ENCODE measurements at places on chromosomes 3 and 15.

DNA sequence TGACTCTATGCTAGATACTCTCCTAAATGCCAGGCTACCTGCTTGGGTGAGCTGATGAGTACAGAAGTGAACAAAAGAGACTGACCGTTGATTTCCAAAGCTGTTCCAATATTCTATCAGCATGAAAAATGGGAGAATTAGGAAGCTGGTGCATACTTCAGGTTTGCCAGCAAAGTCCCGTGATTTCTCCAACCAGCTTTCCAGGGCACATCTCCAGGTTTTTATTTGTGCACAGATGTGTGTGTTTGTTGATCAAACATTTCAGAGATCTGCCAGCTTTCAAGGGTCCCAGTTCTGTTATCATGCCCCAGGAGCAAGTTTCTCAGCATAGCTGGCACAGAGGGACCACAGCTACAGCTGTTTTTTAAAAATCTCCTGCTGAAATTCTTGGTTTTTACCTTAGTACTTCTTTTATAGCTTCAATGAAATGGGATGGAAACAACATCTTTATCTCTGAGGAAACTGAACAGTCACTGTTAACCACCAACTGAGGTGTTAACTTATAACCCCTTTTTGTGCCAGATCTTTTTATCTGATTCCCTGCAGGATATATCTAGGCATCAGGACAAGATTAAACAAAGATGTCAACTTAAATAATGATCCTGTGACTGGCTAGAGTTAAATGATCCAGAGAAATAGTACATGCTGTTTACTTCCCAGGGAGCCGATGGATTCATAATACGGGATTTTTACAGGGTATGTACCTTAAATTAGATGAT, 380.8 kb downstream of the GRM7 start:
- no peak for DNase-seq

- no peak for DNase-seq
Measured at GRCh38 chr15:41575282-41575681, 16.3 kb downstream of the TYRO3 start.

DNA sequence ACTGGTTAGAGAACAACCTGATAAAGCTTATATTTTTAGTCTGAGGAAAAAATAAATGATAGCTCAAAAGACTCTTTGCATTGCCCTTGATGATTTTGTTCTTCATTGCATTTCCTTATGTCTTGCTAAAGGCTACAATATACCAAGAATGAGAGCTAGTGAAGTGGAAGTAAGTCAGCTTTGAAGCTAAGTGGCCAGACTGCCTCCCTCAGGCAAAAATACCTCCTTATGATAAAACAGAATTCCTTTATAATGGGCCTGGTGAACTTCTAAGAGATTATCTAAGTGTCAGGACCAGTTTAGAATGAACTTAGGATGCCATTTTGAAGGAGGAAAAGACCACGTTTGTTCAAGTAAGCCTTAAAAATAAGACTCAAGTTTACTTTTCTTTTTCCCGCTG, 678.4 kb downstream of the ROBO2 start:
- no peak for DNase-seq

GRCh38 chr3:30236011-30236410, 370.4 kb upstream of the TGFBR2 start:
- no peak for DNase-seq

DNA sequence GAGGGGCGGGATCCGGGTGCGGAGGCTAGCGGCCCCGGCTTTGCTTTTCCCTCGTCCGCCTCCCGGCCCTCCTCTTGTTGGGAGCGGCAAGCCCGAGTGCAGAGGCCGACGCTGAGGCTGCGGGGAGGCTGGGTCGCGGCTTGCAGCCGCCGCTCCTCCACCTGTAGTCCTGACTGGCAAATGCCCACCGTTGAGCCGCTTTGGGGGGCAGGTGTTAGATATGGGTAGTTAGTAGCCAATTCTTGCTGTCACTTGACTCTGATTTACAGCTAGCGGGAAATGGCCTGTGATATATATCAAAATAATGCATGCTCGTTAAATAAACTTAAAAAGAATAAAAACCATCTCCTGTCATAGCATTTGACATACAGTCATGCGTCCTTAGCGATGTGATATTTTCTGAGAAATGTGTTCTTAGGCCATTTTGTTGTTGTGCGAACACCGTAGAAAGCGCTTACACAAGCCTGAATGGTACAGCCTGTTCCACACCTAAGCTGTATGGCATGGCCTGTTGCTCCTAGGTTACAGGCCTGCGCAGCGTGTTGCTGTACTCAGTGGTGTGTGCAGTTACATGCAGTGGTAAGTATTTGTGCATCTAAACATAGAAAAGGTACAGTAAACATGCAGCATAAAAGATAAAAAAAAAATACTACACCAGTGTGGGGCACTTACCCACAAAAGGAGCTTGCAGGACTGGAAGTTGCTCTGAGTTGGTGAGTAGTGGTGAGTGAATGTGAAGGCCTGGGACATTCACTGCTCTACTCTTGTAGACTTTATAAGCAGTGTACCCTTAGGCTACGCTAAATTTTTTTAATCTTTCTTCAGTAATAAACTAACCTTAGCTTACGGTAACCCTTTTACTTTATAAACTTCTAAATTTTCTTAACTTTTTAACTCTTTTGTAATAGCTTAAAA, 873 bp downstream of the CAPN7 start:
- DNase-seq = no peak

- no peak for DNase-seq
Measured at GRCh38 chr3:187360596-187360995, 7.6 kb upstream of the RTP4 start.

GRCh38 chr15:101539492-101539891, 50.0 kb upstream of the PCSK6 start:
- no peak for DNase-seq

DNA sequence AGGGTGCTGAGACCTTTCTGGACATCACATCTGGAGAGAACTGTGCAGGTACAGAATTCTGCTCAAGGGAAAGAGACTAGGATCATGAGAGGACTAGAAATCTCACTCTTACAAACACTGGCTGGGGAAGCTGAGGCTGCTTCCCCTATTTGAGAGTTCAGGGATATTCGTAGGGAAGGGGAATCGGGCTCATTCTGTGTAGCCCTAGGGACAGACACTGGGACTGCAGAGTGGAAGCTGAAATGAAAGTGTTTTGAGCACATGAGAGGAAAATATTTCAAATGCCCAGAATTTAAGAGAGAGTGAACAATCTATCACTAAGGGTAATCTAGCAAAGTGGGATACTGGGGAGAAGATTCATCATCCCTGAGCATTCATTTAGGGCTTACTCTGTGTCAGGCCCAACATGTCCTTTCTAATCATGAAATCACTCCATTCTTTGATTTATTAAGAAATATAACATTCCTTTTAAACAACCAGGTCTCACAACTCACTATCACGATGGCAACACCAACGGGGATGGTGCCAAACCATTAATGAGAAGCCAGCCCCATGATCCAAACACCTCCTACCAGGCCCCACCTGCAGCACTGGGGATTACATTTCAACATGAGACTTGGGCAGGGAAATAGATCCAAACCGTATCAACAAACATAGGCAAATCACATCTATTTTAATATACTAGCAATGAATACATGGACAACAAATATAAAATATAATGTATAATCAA, 63.0 kb downstream of the CPN2 start:
- DNase-seq = no peak

- DNase-seq = no peak
Measured at GRCh38 chr3:182305881-182306665, 487.2 kb upstream of the ATP11B start.

DNA sequence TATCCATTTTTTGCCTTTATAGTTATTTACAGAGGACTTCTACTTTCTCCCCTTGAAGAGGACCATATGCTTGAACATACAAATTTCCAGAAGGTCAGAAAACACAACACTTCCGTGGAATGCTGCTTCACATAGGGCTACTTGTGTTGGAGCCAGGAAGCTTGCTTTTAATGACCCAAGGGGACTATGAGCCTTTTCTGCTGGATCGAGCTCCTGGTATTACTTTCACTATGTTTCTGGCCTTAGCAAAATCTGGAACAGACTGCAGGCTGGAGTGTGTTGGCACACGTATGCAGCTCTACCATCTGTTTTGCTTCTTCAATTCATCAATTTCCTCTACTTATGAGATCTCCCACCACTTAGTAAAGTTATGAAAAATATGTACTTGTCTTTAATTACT, 69.3 kb upstream of the CBLB start:
- no peak for DNase-seq

All from activated T-cell treated with anti-CD3 and anti-CD28 coated beads, Interleukin-2, amount 50 U/mL, for 4 hours (primary cell).